ENCODE measurements at places on chromosomes 12 and 14. TPM values are rescaled to one million over a fixed set of nuclear protein-coding genes. Genes with fewer than 3 reads are reported as not detected.

Gene FLVCR2
- 0.29 TPM for polyA plus RNA-seq

Gene DTD2
- polyA plus RNA-seq: 22.1 TPM

Gene HRK
- polyA plus RNA-seq: 3.7 TPM

Gene CLECL1
- polyA plus RNA-seq: 168 TPM

Gene PLEKHG3
- 4.7 TPM for polyA plus RNA-seq

Gene TAS2R42
- not detected for polyA plus RNA-seq

Gene RNASE13
- polyA plus RNA-seq: not detected

Gene GXYLT1
- 5.1 TPM for polyA plus RNA-seq

Gene SLC4A8
- polyA plus RNA-seq: 0.53 TPM

Gene TMEM263
- 17.8 TPM for polyA plus RNA-seq

Gene EPYC
- not detected for polyA plus RNA-seq

All from IgD-negative memory B cell (primary cell).